Aorta (tissue), 5 donors: ENCODE measurements at places on chromosomes 5 and 9.

DNA sequence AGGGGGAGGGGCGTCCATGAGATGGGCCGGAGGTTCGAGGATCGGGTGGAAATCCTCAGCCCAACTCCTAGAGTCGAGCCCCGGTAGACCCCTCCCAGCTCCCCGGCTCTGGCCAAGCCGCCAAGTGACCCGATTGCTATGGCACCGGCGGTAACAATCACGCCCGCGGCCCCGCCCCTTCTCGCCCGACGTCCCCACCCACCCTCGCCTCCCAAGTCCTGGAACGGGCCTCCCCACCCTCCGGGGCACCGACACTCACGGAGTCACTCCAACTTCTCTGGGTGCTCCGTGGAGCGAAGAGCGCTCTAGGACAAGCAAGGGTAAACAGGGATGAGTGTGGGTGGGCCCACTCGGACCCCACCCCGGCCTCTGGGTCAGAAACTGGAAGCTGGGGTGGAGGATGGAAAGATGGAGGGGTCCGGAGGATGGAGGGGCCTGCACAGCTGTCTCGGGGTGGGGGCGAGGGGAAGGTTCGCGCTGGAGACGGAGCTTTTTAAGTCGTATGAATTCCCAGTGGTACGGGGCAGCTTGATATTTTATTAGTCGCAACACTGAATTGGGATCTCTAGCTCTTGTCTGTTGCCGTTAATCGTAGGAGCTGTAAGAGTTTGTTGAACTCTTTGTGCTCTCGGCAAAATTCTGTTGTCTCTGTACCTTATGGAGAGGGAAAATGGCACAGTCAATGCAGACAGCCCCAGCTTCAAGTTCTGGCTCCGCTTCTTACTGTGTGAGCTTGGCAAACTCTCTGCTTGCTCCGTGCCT lies at the start of gene SPACA9:
Gene SPACA9 (plus strand): TSS at position 204 of the 762 bp plus-strand sequence. CDS start 5,050 bp downstream, outside the sequence.
- no peaks in the 10 kb centered on the region for H3K36me3 ChIP-seq
- DNase-seq = peak; percentile 81
- H3K4me3 ChIP-seq = peak within 1 kb of the TSS; percentile 71
- H3K27ac ChIP-seq = peak within 1 kb of the TSS; percentile 11
- H3K4me1 ChIP-seq = no peaks in the 10 kb centered on the region
- no peaks in the 10 kb centered on the region for H3K27me3 ChIP-seq

DNA sequence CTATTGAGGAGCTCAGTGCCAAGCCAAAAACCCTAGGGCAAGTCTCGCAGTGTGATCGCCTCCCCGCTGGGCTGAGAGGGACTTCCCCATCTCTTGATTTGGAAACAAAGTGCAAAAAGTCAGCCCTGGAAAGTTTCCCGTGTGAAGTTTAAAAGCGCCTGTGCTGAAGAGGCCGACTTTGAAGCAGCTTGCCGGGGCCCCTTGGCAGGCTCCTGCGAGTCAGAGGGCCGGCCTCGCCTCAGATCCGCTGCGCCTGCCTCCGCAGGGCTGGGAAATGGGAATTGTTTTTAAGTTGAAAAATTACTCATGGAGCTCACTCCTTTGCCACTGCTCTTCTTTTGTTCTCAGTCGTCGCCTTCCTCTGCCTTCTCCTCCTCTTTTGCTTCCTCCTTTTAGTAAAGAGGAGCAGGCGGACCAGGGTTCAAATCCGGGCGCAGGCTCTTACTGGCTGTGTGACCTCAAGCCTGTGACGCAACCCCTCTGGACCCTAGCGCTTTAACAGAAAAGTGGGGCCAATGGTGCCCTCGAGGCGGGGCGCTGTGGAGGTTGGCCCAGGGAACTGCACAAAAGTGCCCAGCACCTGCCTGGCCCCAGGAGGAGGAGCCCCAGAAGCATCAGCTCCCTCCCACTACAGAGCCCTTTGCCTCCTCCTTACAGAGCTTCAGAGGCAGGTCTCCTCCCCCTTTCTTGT lies 14.7 kb upstream of the LHX2 start:
- peak; percentile 57 for DNase-seq
- H3K4me1 ChIP-seq = no peaks in the 10 kb centered on the region
- no peak overlapping the region for H3K4me3 ChIP-seq
- H3K36me3 ChIP-seq = no peaks in the 10 kb centered on the region
- H3K27me3 ChIP-seq = no peaks in the 10 kb centered on the region
- H3K27ac ChIP-seq = no peak overlapping the region

DNA sequence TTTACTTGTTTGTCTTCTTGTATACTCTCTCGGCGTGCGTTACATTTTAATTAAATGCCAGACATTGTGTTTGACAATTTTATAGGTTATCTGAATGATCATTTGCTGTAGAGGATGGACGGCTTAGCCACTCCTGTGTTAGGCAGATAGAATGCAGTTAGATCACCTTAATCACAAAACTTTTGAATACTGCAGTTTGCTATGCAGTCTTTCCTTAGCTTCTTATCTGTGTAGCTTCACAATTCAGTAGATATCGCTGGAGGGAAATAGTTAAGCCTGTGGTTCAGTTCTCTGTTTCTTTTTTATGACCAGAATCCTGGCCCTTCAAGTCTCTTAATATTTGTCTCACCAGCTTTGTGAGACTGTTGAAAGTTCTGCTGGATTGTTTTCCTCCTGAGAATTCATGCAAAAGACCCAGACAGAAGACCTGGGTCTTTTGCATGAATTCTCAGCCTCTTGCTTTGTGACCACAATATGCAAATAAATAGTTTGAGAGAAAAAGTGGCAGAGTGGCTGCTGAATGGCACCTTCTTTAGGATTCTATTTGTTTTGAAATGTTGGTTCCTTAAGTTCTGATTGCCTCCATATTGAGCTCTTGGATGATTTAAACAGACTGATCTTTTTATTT lies 40.2 kb downstream of the RASA1 start:
- no peaks in the 10 kb centered on the region for H3K27me3 ChIP-seq
- peaks cover 1% of the 10 kb centered on the region for H3K36me3 ChIP-seq
- H3K4me3 ChIP-seq = no peak overlapping the region
- DNase-seq = no peak
- no peak overlapping the region for H3K27ac ChIP-seq

DNA sequence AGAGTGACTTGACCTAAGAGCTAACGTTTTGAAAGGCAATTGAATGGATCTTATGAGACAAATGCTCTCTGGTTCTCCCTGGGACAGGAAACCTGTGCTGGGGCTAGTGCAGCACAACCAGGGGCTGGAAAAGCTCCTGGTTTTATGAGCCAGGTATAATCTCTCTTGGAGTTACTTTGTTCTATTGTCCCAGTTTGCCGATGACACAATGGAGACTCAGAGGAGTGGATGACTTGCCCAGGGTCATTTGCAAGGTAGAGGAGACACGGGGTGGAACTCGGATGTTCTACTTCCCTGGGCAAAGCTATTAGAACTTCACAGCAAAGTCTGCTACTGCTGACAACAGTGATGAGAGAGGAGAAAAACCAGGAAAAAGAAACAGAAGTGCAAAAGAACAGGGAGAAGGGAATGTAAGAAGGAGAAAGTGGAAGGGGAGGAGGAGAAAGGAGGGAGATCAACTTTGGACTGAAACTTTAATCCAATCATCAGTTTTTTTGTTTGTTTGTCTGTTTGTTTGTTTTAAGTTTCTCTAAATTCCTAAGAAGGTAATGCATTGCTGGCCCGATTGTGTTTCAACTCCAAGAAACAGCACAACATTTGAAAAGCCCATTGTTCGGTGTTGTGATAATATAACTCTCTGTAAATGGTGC lies 7.4 kb upstream of the GSN start:
- no peak overlapping the region for H3K4me3 ChIP-seq
- H3K4me1 ChIP-seq = no peaks in the 10 kb centered on the region

DNA sequence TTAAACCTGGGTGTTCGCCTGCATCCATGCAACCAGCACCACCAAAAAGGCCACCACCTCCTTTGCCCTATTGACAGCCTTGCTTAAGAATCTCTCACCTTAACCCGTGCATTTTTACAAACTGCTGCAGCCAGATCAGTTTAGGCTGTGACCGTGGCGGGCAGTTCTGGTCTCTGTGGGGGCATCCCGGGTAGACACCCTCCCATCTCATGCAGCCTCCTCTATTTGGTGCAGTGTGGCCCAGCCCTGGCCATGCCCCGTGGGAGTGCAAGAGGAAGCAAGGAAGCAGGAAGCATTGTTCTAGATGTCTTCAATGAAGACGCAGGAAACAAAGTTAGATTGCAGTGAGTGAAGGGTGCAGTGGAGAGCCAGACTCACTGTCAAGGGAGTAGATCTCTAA lies 108.8 kb upstream of the MVB12B start:
- H3K27ac ChIP-seq = no peak overlapping the region
- no peak overlapping the region for H3K4me3 ChIP-seq
- no peaks in the 10 kb centered on the region for H3K27me3 ChIP-seq
- DNase-seq = no peak
- no peaks in the 10 kb centered on the region for H3K4me1 ChIP-seq

- no peaks in the 10 kb centered on the region for H3K36me3 ChIP-seq
- no peak overlapping the region for H3K27ac ChIP-seq
- H3K27me3 ChIP-seq = no peaks in the 10 kb centered on the region
- H3K4me1 ChIP-seq = no peaks in the 10 kb centered on the region
These were observed 20.0 kb downstream of the JMY start for GRCh38 chr5:79255786-79256557.
